ENCODE measurements at places on chromosomes 2 and 18. TPM values are rescaled to one million over a fixed set of nuclear protein-coding genes. Genes with fewer than 3 reads are reported as not detected.

GRCh38 chr2:160405077-160405867 lies 88.3 kb downstream of the RBMS1 start:
- no peak for DNase-seq
- H3K4me3 ChIP-seq: peak overlapping the region; percentile 56
- H3K27me3 ChIP-seq: no peaks in the 10 kb centered on the region
- H3K4me1 ChIP-seq: peaks cover 6% of the 10 kb centered on the region

DNA sequence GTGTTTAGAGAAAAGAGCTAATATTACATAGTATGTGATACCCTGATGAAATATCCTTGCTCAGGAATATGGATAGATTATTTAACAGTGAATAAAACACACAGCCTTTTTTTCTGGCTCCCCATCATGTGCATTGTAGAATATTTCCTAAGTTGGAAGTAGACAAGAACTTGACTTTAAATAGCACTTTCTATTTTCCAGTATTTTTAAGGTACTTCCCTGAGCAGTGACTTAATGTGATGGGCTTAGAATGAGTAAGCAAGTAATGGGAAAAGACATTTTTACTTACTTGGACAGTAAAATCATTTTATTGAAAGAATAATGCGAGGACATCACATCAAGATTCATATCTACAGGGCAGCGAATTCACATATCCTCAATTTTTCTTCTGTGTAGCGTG lies 176.7 kb upstream of the SLC8A1 start:
- no peak overlapping the region for H3K4me3 ChIP-seq
- H3K27ac ChIP-seq: no peak overlapping the region
- DNase-seq: no peak
- H3K36me3 ChIP-seq: no peaks in the 10 kb centered on the region

- H3K4me3 ChIP-seq: no peak overlapping the region
- DNase-seq: no peak
- H3K27ac ChIP-seq: no peak overlapping the region
- H3K36me3 ChIP-seq: peaks cover 19% of the 10 kb centered on the region
- H3K4me1 ChIP-seq: 0 out of 2 replicates have a peak, but pooled peaks cover 8% of the 10 kb centered on the region
Observed at GRCh38 chr2:75450068-75450467, 110.7 kb downstream of the EVA1A start.

GRCh38 chr18:8849696-8850095 lies 144.3 kb downstream of the MTCL1 start:
- no peaks in the 10 kb centered on the region for H3K27me3 ChIP-seq
- no peaks in the 10 kb centered on the region for H3K36me3 ChIP-seq
- no peaks in the 10 kb centered on the region for H3K4me1 ChIP-seq
- H3K27ac ChIP-seq: no peak overlapping the region
- no peak for DNase-seq

GRCh38 chr18:44766450-44766849 lies 85.8 kb downstream of the SETBP1 start:
- no peak overlapping the region for H3K4me3 ChIP-seq
- H3K36me3 ChIP-seq: no peaks in the 10 kb centered on the region
- H3K4me1 ChIP-seq: peaks cover 3% of the 10 kb centered on the region
- no peak for DNase-seq
- no peaks in the 10 kb centered on the region for H3K27me3 ChIP-seq

DNA sequence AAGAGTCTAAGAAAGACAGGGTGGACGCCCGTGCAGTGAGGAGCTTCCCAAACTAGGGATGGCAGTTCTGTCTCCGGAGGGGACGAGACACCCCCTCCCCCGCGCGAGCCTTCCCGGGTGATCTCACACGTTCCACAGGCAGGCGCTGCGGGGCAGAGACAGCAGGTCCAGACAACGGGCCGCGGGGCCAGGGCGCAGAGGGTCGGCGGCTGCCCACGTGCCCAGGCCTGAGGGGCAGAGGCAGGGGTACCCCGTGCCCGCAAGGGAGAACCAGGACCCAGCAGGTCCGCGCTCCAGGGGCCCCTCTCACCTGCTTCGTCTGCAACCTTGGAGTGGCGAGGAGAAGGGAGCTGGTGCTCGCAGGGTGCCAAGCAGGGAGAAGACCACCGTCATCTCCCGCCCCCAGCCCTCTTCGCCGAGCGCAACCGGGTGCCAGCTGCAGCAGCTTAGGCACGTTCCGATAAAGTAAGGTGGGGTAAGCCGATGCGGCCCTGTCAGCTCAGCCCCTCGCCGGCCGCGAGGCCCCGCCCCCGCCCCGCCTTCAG lies at the start of gene GPR155:
TSS of gene GPR155 (minus strand) at position 467 of the 545 bp plus-strand sequence. CDS start 5,073 bp downstream, outside the sequence.
- peaks cover 11% of the 10 kb centered on the region for H3K36me3 ChIP-seq
- H3K4me3 ChIP-seq: peak within 1 kb of the TSS; percentile 89
- no peak for DNase-seq
- peaks cover 4% of the 10 kb centered on the region for H3K27me3 ChIP-seq
- no peak within 1 kb of the TSS for H3K27ac ChIP-seq

DNA sequence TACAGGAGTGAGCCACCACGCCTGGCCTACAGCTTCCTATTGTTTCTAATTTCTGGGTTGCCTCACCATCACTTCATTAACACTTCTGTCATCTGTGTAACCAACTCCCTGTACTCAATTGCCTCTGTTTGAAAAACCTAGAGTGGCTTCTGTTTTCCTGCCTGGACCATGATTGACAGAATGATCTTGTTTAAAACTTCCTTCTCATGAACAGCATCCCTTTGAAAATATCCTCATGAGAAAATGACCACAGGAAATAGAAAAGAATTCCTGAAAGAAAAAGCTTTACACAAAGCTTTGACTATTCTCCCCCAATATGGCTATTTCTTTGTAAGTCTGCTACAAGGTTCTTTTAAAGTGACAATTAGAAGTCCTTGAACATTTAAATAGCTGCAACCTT lies 672.3 kb downstream of the ARHGAP15 start:
- H3K27me3 ChIP-seq: no peaks in the 10 kb centered on the region
- H3K27ac ChIP-seq: no peak overlapping the region
- DNase-seq: no peak
- H3K4me3 ChIP-seq: no peak overlapping the region
- H3K36me3 ChIP-seq: no peaks in the 10 kb centered on the region
- peaks cover 3% of the 10 kb centered on the region for H3K4me1 ChIP-seq

DNA sequence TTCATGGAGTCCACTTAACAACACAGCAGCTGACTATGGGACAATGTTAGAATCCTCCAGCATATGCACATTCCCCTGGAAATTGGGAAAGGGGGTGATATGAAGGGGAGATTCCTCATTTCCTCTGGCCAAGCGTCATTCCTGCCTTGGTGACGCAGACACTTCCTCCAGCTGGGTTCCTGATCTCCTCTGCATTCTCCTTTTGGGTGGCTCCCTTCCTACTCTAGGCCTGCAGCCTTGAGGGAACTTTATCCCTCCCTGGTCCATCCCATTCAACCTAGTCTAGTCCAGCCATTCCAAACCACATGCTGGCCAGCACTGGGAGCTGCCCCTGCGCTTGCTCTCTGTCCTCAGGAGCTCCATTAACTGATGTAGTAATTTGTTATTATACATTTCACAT lies 216.8 kb downstream of the VAPA start:
- H3K36me3 ChIP-seq: no peaks in the 10 kb centered on the region
- no peak for DNase-seq
- H3K27ac ChIP-seq: no peak overlapping the region

DNA sequence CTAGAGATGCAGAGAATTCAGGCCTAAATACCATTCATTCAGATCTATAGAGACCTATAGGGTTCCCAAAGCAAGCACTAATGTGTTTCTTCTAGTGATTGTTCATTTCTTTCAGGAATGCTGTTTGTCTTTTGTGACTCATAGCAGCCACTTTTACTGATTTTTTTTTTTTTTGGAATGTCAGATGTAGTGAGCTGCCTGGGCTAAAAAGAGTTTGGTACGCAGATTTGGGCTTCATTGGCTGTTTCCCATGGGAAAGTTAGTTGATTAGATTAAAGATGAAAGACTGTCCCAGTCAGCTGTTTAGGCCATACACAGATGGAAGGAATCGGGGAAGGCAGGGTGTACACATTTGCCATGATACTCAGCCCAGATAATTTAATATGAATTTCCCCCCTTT lies 87.6 kb downstream of the CDC42EP3 start:
- H3K4me1 ChIP-seq: peaks cover 15% of the 10 kb centered on the region
- H3K36me3 ChIP-seq: peaks cover 4% of the 10 kb centered on the region
- H3K27ac ChIP-seq: no peak overlapping the region
- no peak for DNase-seq
- no peaks in the 10 kb centered on the region for H3K27me3 ChIP-seq

- no peak overlapping the region for H3K27ac ChIP-seq
- H3K27me3 ChIP-seq: no peaks in the 10 kb centered on the region
- peaks cover 25% of the 10 kb centered on the region for H3K36me3 ChIP-seq
- no peaks in the 10 kb centered on the region for H3K4me1 ChIP-seq
- DNase-seq: no peak
Observed at GRCh38 chr18:23538001-23538400, 34.7 kb downstream of the RMC1 start.

DNA sequence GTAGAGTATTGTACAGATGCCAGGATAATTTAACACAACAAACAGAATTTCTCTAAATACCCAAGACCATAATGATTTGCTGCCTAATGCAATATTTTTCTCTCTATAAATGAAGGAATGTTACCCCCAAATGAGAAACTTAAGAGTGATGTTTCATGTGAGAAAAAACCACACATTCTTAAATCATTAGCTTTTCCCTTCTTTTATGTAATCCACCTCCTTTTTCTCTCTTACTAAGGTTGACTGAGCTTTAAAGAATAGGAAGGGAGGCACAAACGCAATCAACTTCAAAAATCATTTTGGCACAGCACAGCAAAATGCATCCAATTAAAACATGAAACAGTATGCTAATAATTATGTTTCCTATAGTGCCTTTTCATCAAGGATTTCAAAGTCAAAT lies 698.1 kb upstream of the CDH2 start:
- H3K27ac ChIP-seq: no peak overlapping the region
- H3K36me3 ChIP-seq: no peaks in the 10 kb centered on the region
- H3K4me1 ChIP-seq: no peaks in the 10 kb centered on the region
- H3K27me3 ChIP-seq: no peaks in the 10 kb centered on the region
- no peak overlapping the region for H3K4me3 ChIP-seq

DNA sequence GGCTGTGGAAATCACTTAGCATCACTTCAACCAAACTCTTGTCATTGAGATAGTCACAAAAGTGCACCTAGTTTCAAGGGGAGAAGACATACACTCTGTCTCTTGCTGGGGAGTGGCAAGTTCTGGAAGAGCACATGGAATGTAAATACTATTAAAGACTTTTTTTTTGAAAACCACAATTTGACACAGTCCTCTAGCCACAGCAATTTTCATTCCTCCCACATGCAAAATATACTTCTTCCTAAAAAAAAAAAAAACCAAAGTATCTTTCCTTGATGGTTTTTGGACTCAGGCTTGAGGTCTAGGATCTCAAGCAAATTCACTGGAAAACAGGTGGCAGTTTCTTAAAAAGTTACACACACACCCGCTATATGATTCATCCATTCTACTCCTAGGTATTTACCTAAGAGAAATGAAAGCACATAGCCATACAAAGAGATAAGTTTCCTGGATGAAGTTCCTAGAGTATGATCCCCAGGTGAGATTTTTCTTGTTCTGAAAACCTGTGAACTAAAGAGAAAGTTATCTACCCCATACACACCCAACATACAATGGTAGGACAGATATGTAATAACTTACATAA lies 295.8 kb downstream of the SP3 start:
- no peaks in the 10 kb centered on the region for H3K4me1 ChIP-seq
- H3K27me3 ChIP-seq: no peaks in the 10 kb centered on the region
- H3K4me3 ChIP-seq: no peak overlapping the region

GRCh38 chr2:25697559-25698341 lies 24.4 kb upstream of the DTNB start:
- peaks cover 1% of the 10 kb centered on the region for H3K4me1 ChIP-seq
- H3K36me3 ChIP-seq: no peaks in the 10 kb centered on the region
- peak; percentile 49 for DNase-seq
- H3K4me3 ChIP-seq: no peak overlapping the region
- no peak overlapping the region for H3K27ac ChIP-seq

DNA sequence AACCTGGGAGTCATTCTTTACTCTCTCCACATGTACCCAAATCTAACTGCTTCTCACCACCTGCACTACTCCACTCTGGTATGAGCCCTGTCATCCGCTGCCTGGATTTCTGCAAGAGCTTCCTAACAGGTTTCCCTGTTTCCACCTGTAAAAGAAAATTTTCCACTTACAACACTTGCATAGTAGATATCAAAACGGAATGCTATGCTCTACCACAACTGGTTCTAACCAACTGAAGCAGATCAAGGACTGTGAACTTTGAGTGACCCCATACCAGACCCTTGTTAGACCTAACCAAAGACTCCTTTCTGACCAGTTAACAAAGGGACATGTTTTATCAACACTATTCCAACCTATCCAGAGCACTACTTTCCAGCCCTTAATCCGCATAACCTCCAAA lies 3.8 kb upstream of the TMEM131 start:
- no peaks in the 10 kb centered on the region for H3K36me3 ChIP-seq
- no peaks in the 10 kb centered on the region for H3K4me1 ChIP-seq
- DNase-seq: no peak
- H3K4me3 ChIP-seq: no peak overlapping the region

DNA sequence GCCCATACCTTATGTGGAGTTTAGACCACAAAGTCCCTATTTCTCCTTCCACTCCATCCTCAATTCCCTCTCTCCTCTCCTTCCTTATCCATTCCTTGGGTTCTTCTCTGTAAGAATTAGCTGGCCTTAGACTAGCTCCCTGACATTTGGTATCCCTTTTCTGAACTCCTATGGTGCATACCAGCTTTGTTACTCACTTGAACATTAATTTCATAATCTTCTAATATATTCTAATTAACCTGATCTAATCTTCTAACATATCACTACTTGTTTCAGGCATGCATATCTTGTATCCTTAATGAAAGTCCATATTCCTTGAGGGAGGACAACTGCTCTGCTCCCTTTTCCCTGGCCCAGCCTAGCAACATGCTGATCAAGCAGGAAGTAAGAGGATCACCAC lies 66.4 kb downstream of the EHD3 start:
- no peak overlapping the region for H3K27ac ChIP-seq
- H3K4me3 ChIP-seq: no peak overlapping the region
- no peaks in the 10 kb centered on the region for H3K36me3 ChIP-seq
- H3K27me3 ChIP-seq: no peaks in the 10 kb centered on the region

GRCh38 chr2:222750533-222750932 lies 79.1 kb downstream of the MOGAT1 start:
- H3K27me3 ChIP-seq: no peaks in the 10 kb centered on the region
- no peak overlapping the region for H3K27ac ChIP-seq
- H3K36me3 ChIP-seq: no peaks in the 10 kb centered on the region
- H3K4me3 ChIP-seq: no peak overlapping the region

- H3K4me3 ChIP-seq: no peak overlapping the region
- H3K27ac ChIP-seq: no peak overlapping the region
- H3K4me1 ChIP-seq: no peaks in the 10 kb centered on the region
- H3K27me3 ChIP-seq: no peaks in the 10 kb centered on the region
Observed at GRCh38 chr2:179772346-179772745, 89.1 kb downstream of the ZNF385B start.

- H3K4me1 ChIP-seq: no peaks in the 10 kb centered on the region
- H3K36me3 ChIP-seq: no peaks in the 10 kb centered on the region
- H3K4me3 ChIP-seq: no peak overlapping the region
- no peak overlapping the region for H3K27ac ChIP-seq
Observed at GRCh38 chr2:86302320-86302719, 35.1 kb downstream of the REEP1 start.

- H3K4me3 ChIP-seq: no peak overlapping the region
- no peaks in the 10 kb centered on the region for H3K4me1 ChIP-seq
- H3K27ac ChIP-seq: no peak overlapping the region
- no peak for DNase-seq
Observed at GRCh38 chr18:52163478-52163877, 176.5 kb upstream of the DCC start.

- DNase-seq: no peak
- H3K36me3 ChIP-seq: peaks cover 5% of the 10 kb centered on the region
- no peaks in the 10 kb centered on the region for H3K4me1 ChIP-seq
- H3K27me3 ChIP-seq: no peaks in the 10 kb centered on the region
Observed at GRCh38 chr2:161165811-161166210, 5.6 kb downstream of the TANK start.

The GRHL1 gene
- 2.8 TPM for total RNA-seq

The IL1F10 gene
- total RNA-seq: not detected

The PCARE gene
- not detected for total RNA-seq

The CHRNG gene
- total RNA-seq: not detected

Measured in H9 (cell line).